Suppressor macrophage treated with lipopolysaccharide for 4 hours (primary cell): ENCODE measurements at places on chromosomes 2 and 18.

DNA sequence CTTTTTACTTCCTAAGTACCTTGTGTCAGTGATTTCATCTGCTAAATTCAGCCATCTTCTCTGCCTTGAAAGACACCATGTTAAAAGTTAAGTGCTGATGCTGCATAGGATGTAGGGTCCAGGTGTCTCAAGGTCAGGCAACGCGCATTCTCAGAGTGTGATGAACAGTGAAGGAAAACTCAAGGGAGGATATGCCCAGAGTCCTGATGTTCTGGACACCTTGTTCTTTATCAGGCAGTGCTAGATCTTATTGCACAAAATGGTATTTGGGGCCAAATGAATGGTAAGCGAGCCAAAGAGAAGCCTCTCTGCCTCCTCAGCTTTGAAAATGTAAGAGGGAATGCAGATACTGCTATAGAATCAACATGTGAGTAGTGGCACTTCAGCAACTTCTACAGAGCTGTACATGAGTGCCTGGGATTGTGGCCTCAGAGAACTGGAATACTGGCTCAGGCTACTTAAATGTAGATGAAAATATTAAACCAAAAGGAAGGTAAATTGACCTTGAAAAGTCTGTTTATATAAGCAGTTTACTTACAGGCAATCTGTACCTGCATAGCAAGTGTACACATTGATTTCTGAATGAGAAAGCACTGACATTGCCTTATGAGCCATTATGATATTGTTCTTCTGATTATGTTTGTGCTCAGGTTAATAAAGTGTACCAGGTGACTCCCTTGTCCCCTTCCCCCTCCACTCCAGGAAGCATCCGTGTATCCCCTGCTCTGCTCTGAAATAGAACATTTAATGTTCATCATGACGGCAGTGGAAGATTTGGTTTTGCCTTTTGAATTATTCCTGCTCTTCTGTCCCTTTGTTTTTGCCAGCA is 86.7 kb upstream of the RANBP2 start:
- no peak for DNase-seq

DNA sequence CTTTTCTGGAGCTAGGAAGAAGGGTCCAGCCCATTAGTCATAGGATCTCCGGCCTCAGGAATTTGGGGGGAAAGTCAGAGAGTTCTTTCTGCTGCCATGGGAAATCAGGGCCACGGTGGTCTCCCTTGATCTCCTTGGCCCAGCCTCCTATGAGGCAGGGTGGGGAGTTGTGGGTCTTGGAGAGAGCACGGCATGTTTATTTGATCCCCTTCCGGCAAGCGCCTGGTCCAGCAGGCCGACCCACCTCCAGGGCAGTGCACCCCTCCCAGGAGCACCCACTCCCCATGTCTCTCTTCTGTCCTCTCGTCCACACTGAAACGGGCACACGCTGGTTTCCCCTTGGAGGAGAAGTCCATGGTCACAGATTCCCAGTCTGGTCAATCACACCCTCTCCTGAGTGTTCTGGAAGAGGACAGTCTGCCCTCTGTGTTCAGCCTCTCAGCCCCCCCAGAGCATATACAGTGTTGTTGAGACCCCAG is 464.6 kb upstream of the HS6ST1 start:
- no peak for DNase-seq

GRCh38 chr2:46179037-46179621 is 118.1 kb upstream of the EPAS1 start:
- DNase-seq = peak; percentile 40

- peak; percentile 16 for DNase-seq
These were observed 25.5 kb upstream of the VIT start for GRCh38 chr2:36670881-36671595.

DNA sequence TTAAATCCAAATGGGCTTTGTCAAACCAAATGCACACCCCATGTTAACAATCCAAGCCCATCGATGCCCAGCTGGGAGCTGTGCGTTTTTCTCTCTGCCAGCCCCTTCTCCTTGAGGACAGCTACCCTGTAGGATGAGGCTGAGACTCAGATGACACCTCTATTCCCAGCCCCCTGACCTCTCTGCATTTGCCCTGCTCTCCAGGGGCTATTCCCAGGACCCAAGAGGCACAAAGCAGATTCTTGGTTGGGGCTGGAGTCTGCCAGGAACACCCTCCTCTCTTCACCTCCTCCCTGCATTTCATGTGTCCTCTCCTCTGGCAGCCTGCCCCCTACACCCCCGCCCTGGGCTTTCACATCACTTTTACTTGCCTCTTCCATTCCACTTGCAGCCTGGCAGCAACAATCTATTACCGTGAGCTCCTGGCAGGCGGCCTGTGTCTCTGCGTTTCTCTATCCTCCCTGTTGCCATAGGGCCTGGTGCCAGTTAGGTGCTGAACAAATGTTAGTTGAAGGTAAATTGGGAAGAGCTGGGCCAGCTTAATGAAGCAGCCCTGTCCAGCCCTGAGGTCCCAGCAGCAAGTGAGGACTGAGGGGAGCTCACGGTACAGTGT is 51.8 kb downstream of the ADD2 start:
- DNase-seq = no peak

- peak; percentile 21 for DNase-seq
These were observed 39.1 kb upstream of the PLEKHM3 start for GRCh38 chr2:208064220-208064961.

- DNase-seq = no peak
These were observed 40.9 kb upstream of the TRIM43B start for GRCh38 chr2:95525294-95526035.

DNA sequence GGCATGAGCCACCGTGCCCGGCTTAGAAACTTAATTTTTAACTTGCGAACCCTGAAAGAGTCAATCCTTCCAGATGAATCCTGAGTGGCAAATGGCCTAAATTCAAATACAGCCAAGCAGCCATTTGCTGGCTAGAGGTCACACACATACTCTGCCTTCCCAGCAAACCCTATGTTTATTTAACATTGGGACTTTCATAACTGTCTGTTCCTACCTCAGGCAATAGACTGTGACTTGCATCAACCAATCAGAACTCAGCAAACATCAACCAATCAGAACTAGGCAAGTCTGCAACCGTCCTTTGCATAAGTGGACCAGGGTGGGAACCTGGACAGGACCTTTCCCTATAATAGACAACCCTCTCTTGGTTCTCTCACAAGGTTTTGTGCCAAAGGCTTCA is 127.5 kb downstream of the DTNB start:
- DNase-seq = no peak

GRCh38 chr2:134247679-134248078 is 6.2 kb upstream of the MGAT5 start:
- no peak for DNase-seq

GRCh38 chr2:45812011-45812500 is 160.6 kb downstream of the PRKCE start:
- DNase-seq = peak; percentile 57

DNA sequence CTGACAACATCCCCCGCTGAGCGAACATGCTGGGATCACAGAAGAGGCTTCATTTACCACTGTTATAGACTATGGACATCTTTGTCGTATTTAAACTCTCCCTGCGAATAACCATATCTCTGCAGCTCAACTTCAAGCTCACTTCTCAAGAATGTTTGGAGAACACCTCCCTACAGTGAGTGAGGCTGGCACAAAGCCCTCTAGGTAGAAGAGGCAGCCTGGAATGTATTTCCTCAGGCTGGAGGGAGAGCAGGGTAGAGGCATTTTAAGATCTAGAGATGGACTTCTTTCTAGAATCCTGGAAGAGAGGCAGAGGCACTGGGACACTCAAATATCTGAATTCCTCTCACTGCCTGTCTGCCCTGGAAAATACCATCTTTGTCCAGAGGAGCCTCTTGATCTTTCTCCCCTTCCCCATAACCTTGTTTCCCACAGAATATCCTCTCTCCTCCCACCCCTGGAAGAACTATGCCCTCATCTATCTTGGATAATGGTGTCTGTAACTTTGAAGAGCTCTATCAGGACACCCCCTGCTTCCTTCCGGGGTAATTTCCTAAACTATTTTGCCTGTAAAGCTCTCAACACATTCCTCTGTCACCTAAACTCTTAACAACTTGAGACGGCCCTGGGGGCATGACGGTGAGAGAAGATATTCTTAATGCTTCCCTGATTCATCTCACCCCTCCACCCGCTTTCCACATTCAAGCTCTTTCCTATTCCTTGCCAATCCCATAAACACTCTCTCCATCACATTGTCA is 2.4 kb upstream of the ANTXR1 start:
- no peak for DNase-seq

- no peak for DNase-seq
These were observed 66.3 kb upstream of the CREB1 start for GRCh38 chr2:207463433-207463832.

DNA sequence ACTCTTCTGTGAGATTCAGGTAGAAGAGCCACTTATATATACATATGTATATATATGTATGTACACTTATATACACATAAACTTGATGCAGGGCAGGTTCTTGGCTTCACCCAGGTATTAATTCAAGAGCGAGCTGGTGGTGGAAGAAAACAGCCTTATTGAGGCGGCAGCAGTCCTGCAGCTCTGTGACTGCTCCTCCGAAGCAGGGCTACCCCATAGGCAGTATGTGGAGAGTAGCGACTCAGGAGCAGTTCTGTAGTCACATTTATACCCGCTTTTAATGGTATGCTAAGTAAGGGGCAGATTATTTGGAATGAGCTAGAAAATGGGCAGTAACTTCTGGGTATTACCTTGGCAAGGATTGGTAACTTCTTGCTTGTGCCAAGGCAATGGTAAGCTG is 280.6 kb upstream of the TFPI start:
- DNase-seq = no peak

DNA sequence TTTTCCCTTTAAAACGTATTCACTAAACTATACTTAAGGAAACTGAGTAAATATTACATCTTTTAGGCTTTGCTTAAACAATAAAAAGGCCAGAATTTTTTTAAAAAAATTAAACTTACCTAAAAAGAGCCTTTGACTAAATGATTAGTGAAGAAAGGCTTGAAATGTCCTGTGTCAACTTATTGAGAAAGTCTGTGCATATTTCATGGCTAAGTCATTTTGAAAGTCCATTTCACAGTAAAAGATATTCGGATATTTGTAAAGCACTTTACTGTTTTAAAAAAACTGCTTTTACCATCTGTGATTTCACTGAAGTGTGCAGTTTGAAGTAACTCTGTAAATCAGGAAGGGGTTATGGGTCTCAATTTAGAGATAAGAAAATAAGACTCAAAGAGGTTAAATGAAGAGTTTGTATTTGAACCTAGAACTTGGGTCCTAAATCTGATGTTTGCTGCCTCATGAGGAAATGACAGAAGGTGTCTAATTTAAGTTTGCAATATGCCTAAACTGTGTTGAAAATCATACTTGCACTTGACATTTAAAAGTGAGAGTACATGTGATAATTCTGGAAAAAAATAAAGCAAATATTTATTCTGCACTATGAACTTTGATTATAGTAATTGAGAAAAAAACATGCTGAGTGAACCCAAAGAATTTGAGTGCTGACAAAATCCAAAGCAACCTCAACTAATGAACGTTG is 50.5 kb downstream of the RAB27B start:
- DNase-seq = no peak

DNA sequence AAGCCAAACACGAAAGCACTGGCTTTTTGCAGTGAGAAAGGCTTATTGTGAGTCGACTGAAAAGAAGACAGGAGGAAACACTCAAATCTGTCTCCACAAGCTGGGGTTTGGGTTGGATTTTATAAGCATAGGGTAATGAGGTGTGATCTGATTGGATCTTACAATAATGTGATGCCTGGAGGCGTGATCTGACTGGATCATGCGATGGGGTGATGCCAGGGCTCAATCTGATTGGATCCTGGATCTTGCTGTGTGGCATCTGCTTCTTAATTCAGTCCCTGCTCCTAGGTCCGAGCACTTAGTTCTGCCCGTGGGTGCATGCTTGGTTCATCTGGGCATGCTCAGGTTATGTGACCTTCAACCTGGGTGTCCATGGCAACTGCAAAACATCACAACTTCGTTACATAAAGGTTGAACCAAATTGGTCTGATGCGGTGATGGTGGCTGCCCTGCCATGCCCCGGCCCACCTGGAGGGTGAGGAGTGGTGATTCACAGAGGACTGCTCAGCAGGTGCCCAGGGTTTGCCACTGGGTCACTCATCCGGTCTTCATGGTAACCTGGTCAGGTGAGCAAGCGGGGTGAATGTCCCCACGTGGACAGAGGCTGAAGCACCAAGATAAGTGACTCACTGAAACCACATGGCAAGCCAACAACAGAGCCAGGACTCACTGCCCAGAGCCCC is 111.0 kb downstream of the KCNF1 start:
- no peak for DNase-seq

DNA sequence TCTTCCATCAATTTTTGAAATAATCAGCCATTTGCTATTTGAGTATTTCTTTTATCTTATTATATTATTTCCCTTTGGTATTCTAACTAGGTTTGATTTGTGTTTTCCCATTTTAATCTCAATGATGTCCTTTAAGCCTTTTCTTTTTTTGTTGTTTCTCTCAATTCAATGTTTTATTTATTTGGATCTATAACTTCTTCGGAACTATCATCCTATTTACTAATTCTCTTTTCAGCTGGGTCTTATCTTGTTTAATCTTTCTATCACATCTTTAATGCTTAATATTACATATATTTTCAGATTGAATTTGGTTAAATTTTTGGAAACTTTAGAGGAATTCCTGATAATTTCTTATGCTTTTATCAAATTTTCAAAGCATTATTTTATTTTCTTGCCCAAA is 448.3 kb downstream of the SOX11 start:
- no peak for DNase-seq

- no peak for DNase-seq
These were observed 74.4 kb upstream of the TANC1 start for GRCh38 chr2:158894078-158894477.

- DNase-seq = no peak
These were observed 409.9 kb downstream of the SETBP1 start for GRCh38 chr18:45090526-45091140.

- no peak for DNase-seq
These were observed 51.7 kb downstream of the SUMO1 start for GRCh38 chr2:202186641-202187202.

DNA sequence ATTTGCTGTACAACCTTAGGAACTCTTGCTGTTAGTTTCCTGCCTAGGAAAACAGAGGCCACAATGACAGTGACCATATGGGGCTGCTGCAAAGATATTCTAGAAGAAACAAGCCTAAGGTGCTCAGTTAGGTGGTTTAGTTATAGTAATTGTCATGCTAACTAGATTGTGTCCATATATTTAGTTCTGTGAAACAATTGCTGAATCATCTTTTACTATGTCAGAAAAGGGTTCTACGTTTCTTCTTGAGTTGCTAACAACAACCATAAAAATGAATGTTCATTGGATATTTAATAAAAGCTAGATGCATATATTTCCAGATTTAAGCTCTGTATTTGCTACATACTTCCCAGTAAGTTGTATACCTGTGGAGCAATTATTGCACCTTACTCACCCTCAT is 597.2 kb upstream of the KLHL29 start:
- no peak for DNase-seq

GRCh38 chr18:50192995-50193795 is 1.8 kb downstream of the MYO5B start:
- no peak for DNase-seq
